ENCODE measurements at places on chromosomes 6 and 20. TPM values are rescaled to one million over a fixed set of nuclear protein-coding genes. Genes with fewer than 3 reads are reported as not detected.

Gene PCSK2
- not detected for total RNA-seq

Gene WFDC10B
- not detected for total RNA-seq

Gene ACSS1
- 3.9 TPM for total RNA-seq

Gene C20orf204
- total RNA-seq, result 0.26 TPM

Data from fibroblast of lung (primary cell).